ENCODE measurements at places on chromosomes 1 and 21. TPM values are rescaled to one million over a fixed set of nuclear protein-coding genes. Genes with fewer than 3 reads are reported as not detected.

DNA sequence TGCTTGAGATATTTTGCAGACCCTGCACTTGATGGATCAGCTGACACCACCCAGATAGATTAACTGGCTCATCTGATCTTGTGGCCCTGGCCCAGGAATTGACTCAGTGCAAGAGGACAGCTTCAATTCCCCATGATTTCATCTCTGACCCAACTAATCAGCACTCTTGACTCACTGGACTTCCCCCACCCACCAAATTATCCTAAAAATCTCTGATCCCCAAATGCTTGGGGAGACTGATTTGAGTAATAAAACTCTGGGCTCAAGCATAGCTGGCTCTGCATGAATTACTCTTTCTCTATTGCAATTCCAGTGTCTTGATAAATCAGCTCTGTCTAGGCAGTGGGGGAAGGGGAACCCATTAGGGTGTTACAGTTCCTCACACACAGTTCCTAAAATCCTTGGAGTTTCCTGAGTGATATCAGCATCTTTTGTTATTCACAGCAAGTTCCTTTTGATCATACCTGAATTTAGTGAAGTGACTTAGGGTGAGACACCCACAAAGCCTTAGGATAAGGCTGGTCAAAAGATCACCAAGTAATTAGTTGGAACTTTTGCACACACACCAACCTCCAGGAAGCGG lies 104.2 kb downstream of the COP1 start:
- peak; percentile 23 for DNase-seq

DNA sequence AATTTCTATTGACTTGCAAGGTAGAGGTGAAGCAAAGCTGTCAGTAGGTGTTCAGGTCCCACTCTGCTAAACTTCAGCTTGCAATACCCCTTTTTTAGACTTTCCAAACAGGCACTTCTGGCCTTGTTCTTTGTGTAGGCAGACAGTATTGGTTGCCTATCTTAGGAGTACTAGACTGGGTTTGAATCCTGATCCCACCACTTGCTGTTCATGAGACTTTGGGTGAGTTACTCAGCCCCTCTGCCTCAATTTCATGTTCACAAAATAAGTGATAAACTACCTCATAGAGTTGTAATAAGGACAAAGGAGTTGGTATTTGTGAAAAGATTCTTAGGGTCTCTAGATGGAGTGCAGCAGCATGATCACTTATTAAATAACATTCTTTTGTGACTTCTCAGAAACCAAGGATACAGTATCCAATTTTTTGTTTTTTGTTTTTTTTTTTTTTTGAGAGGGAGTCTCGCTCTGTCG lies 5.2 kb downstream of the RCC1 start:
- DNase-seq, result no peak

GRCh38 chr1:3249231-3249630 lies 180.2 kb downstream of the PRDM16 start:
- no peak for DNase-seq

DNA sequence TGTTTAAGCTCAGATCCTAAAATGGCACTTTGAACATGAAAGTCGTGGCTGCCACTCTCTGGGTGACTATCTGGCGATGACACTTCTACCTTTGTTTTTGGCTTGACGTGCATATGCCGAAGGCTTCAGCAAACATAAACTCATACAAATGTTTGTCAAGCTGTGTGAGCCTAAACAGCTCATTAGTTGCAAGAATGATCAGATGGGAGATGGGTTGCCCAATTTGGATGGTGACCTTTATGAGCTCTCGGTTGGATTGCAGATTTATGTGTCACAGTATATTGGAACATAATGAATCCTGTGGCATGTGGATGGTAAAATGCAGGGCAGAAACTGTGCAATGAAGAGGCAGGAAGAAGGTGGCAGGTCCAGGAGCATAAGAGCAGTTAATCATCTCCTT lies 229.3 kb downstream of the DISC1 start:
- no peak for DNase-seq

DNA sequence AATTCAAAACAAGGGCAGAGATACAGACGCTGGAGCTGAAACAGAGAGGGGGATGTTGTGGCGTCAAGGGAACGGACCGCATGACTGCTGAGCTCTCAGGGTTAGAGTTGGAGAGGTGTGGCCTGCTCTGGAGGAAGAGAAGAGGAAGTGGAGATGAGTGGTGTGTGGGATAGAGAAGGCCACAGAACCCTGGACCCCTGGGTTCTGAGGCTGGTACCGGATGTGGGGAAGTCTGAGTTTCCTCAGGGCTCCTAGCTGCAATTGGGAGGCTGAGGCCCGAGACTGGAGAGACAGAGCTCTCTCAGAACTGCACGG lies 1.8 kb downstream of the BCAN start:
- peak; percentile 65 for DNase-seq

DNA sequence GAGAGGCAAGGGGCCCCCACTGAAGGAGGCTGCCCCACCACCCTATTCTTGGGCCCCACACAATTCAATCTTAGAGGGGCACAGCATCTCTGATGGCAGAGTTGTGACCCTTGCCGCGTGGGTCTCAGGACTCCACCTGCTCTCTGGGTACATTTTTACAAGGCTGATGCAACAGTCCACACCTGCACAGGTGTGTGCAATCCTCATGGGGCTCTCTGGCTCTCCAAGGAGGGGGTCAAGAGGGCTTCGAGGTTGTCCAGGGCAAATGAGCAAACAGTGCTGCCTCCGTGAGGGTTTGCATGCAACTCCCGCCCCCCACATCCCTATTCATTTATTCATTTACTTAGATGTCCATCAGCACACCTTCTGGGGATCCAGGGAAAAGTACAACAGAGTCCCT lies 81.6 kb upstream of the IFFO2 start:
- DNase-seq, result no peak

DNA sequence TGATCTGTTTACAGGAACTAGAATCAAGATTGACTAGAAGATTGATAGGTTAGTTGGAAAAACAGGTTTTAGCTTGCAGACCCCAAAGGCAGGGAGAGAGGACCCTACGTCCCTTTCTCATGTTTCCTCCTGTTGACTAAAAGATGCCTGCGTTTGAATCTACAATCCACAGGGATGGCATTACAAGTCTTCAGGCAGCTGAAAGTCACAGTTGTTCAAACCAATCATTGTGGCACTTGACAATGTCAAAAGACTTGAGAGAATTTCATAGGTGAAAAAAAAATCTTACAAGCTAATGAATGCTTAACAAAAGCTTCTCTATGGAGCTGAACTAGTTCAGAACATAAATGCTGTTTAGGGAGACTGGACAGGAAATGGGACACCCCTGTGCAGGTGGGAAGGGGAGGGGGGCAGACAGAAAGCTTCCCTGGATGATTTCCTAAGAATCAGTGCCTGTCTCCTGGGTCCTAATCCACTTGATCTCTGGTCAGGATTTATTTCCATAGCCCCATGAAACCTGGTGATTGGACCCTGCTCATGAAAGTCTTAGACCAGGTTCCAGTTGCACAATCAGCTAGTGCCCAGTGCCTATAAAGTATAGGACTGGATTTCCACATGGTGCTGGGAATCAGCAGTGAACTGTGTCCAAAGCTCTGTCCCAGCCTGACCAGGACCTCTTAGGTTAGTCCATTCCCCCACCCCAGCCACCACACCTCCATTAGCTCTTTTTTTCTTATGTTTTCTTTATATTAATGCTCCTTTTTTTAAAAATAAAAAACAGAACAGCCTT lies 91.6 kb upstream of the BCAR3 start:
- DNase-seq, result no peak

- no peak for DNase-seq
Observed at GRCh38 chr1:150881331-150882070, 5.1 kb upstream of the ARNT start.

- no peak for DNase-seq
Observed at GRCh38 chr1:42118125-42118524, 35.1 kb upstream of the GUCA2B start.

- DNase-seq, result no peak
Observed at GRCh38 chr21:45231705-45232104, 56.0 kb downstream of the POFUT2 start.

GRCh38 chr1:87743256-87743655 lies 414.6 kb downstream of the LMO4 start:
- no peak for DNase-seq

DNA sequence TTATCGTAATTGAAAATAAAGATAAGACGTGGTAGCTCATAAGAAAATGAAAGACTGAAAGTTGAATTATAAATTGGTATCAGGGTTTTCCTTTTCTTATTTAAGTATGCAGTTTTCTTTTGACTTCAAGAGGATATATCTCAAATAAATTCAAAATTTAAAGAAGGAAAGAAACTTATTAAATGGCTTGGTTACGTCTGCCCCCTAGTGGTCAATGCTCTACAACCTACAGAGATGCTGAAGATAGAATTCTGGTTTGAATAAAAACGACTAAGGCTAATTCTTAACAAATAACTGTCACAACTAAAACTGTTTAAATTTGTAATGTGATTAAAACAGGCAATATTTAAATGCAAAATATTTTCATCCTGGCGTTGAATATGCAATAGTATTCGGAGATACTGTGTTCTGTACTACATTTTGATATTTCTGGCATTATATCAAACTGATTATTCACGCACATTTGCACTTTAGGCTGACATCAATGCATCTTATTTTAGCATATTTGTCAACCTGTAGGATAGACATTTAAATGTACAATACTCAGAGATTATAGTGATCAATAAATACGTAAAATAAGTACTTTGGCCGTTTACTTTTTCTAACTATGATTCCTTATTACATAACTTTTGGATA lies 26.8 kb downstream of the IFI44 start:
- DNase-seq, result peak; percentile 44

- no peak for DNase-seq
Observed at GRCh38 chr21:34157521-34157920, 84.1 kb downstream of the MRPS6 start.

- DNase-seq, result no peak
Observed at GRCh38 chr1:186575348-186575747, 104.9 kb downstream of the PTGS2 start.

- DNase-seq, result no peak
Observed at GRCh38 chr1:36095760-36096405, 7.2 kb downstream of the ADPRS start.

- DNase-seq, result peak; percentile 22
Observed at GRCh38 chr21:37582590-37582989, 216.0 kb downstream of the DYRK1A start.

GRCh38 chr1:46793126-46793525 lies 5.7 kb upstream of the CYP4B1 start:
- DNase-seq, result no peak

GRCh38 chr1:58929671-58930325 lies 146.0 kb upstream of the JUN start:
- DNase-seq, result peak; percentile 74

- no peak for DNase-seq
Observed at GRCh38 chr1:232725305-232726047, 79.7 kb upstream of the MAP10 start.

Gene ZFP69B
- total RNA-seq, result 4.8 TPM

Gene VWA5B1
- not detected for total RNA-seq

Gene AK5
- 2.2 TPM for total RNA-seq

Gene COL11A1
- not detected for total RNA-seq

Gene THEM5
- total RNA-seq, result not detected

Gene RSPH1
- total RNA-seq, result 0.38 TPM

Gene FAM229A
- 4.2 TPM for total RNA-seq

Gene IL12RB2
- total RNA-seq, result 86.9 TPM

Gene BRDT
- not detected for total RNA-seq

Gene FAM72C
- 20.9 TPM for total RNA-seq

Gene C4BPA
- total RNA-seq, result not detected

Gene BEND5
- 2.5 TPM for total RNA-seq

Gene CLDN8
- total RNA-seq, result not detected

Gene SDC3
- 0.17 TPM for total RNA-seq

Gene KIF21B
- total RNA-seq, result 56.6 TPM

Gene ZSWIM5
- 0.51 TPM for total RNA-seq

Gene DBT
- total RNA-seq, result 11.4 TPM

Gene CD101
- total RNA-seq, result 0.19 TPM

Gene CFAP45
- total RNA-seq, result 2.2 TPM

Gene PLK3
- total RNA-seq, result 87.9 TPM

Measured in activated CD4-positive, alpha-beta memory T cell treated with anti-CD3 and anti-CD28 coated beads for 36 hours (primary cell).